Natural killer cell treated with Interleukin-12 subunit alpha and Interleukin-12 subunit beta and Interleukin-15 and Interleukin-18, amount 100 ng/mL, for 72 hours (primary cell): ENCODE measurements at places on chromosomes 4 and X. TPM values are rescaled to one million over a fixed set of nuclear protein-coding genes. Genes with fewer than 3 reads are reported as not detected.

DNA sequence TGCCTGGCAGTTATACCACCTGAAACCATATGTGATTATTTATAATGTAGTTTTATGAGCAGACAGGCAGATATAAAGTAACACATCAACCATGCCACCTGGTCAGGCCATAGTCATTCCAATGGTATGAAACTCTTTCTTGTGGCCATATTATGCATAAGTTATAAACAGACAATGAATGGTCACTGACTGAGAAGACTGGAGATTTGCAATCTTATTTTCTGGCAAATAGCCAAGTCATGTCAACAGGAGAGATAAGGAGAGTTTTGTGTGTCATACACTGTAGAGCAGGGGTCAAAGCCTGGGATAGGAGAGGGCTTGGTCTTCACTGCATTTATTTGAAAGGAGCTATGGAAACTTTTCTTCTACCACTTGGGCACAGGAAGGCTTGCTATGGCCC is 29.5 kb downstream of the SORBS2 start:
- H3K4me1 ChIP-seq = no peaks in the 10 kb centered on the region
- no peak for DNase-seq
- H3K36me3 ChIP-seq = no peaks in the 10 kb centered on the region
- no peak overlapping the region for H3K4me3 ChIP-seq

DNA sequence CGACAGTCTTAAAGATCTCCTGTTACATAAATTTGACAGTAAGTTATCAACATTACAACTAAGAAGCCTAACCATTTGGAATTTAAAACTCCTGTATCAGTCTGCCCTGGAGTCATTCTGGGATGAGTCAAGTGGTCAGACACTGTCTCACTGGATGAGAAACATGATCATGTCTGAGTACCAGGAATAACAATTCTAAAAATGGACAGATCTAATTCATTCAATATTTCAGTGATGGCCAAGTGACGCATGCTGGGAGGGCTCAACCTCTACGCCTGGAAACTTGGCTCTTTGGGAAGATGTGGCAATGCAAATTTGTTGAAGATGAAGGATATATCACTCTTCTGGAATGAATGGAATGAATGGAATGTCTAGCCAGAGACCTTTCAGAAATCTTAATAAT is 1427.2 kb downstream of the STIM2 start:
- no peak overlapping the region for H3K27ac ChIP-seq
- no peak for DNase-seq
- no peak overlapping the region for H3K4me3 ChIP-seq
- H3K36me3 ChIP-seq = peaks cover 4% of the 10 kb centered on the region

The PRR32 gene
- total RNA-seq = not detected

The SAGE1 gene
- total RNA-seq = not detected

The GABRQ gene
- total RNA-seq = not detected

The SPANXB1 gene
- total RNA-seq = not detected
